Stimulated activated naive CD8-positive, alpha-beta T cell treated with anti-CD3 and anti-CD28 coated beads, Interleukin-15, Interleukin-2, amounts not matched to agents 100 U/mL and 50 U/mL, for 24 hours (primary cell): ENCODE measurements at places on chromosomes 5 and 9.

DNA sequence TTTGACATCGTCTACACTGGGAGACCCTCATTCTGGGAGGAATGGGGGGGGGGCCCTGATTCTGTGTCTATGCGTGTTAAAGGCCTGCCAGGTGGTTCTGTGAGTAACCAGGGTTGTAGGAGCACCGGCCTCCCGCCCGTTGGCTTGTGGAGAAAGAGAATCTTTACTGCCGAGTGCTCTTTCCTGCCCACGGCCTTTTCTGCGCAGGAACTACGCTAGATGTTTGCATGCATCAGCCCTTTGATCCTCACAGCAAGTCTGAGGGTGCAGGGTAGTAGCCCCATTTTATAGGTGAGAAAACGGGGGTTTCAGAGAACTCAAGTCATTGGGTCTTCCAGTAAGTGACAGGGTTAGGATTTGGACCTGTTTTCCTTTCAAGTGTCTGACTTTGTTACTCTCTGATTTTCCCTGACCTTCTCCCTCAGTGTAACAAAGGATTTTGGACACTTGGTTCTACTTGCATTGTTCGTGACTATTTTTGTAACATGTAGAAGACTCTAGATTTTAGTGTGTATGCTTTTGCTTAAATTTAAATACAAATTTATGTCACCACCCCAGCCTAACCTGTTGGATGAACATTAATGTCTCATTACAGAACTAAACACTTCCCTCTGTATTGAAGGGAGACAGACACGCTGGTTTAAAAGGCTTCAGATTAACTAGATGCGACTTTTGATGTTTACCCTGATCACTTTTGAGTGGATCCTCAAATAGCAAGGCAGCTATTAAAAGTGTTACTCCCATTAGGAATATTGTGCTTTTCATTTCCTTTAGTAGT lies 22.0 kb downstream of the MAST4 start:
- no peak for DNase-seq

- DNase-seq: no peak
These were observed 137.7 kb downstream of the PRELID2 start for GRCh38 chr5:145697251-145697990.

GRCh38 chr5:39648848-39649227 lies 224.1 kb upstream of the DAB2 start:
- DNase-seq: no peak

- DNase-seq: no peak
These were observed 135.2 kb downstream of the BARX1 start for GRCh38 chr9:93819905-93820304.

- DNase-seq: no peak
These were observed 2.2 kb downstream of the FNIP1 start for GRCh38 chr5:131794586-131794985.

DNA sequence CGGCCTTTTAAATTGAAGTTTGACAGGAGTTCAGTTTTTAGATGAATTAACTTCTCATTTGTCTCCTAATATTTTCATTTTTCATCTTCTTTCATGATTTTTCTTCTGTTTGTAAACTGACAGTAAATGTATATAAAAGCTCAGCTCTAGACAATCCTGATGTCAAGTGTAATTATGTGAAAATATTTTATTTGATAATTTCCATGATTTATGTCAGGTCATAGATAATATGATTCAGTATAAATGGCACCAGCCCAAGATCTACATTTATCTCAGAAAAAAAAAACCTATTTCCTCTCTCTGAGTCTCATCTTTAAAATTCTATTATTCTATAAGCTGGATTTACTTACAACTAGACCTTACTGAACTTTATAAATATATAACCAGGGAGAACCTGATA lies 115.7 kb downstream of the MUSK start:
- no peak for DNase-seq

GRCh38 chr9:98783518-98784226 lies 12.7 kb downstream of the ANKS6 start:
- no peak for DNase-seq

GRCh38 chr9:28212979-28213378 lies 639.7 kb upstream of the C9orf72 start:
- DNase-seq: no peak
